ENCODE measurements at places on chromosomes 5 and 9.

DNA sequence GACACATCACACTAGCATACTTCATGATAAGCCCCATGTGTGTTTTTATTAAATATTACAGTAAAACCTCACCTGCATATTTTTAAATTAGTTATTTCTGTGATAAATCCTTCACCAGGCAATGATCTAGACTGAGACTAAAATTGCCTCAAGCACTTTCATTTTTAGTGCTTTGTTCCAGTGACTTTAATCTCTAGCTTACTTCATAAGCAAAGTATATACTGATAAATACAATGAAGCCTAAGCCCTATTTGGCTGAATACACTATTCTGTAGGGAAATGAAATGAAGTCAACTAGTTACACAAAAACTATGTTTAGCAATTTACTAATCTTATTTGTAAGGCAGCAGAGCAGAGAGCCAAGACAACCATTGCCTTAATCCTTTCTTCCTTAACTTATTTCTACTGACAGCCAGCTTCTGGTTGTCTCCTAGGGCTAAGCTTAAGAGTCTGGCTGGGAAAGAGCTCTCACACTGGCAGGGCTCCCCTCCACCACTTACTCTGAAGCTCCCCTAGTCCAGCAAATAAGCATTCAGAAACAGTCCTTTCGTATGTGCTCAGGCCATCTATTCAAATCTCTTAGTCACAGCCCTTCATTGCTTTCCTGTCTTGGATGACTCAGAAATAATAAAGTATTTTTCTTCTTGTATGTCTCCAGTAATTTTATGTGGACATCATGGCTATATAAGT lies 31.4 kb upstream of the MTAP start:
- DNase-seq, result no peak

DNA sequence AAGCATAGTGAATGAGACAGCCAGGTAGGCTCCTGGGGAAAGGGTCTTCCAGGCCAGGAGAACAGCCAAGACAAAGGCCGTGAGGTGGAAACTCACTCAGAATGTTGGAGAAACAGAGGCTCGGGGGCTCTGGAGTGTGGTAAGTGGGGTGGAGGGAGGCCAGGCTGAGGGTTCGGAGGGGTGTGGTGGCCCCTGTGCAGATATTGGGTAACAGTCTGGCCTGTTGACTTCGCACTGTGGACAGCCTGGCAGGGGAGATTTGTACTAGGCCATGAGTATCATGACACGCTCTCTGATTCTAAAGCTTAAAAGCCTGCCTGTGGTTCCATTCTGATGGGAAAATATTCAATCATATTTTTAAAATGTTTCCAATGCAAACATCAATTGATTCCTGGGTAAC lies 239.3 kb downstream of the GADD45G start:
- no peak for DNase-seq

DNA sequence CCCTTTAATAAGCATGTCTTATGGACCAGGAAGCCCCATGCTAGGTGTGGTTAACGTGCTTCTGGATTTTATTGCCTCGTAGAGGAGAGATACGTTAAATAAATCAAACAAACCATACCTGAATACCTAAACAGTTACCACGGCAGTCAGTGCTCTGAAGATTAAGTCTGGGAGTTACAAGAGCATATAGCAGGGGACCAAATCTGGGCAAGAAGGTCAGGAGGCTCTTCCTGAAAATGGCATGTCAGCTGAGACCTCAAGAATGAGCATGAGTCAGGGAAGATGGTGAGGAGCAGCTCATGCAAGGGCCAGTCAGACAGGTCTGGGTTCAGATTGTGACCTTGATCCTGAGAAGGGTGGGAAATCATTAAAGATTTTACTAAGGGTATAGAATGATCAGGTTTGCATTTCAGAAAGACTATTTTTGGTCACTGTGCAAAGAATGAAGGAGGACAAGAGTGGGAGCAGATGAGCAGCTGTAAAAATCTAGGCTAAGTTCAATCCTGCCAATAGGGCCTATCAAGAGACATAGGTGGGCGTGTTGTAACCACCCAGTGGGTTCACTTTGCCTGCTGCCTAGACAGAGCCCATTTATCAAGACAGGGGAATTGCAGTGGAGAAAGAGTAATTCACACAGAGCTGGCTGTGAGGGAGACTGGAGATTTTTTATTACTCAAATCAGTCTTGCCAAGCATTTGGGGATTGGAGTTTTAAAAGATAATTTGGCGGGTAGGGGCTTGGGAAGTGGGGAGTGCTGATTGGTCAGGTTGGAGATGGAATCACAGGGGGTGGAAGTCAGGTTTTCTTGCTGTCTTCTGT lies 4.8 kb upstream of the ZNF366 start:
- no peak for DNase-seq

DNA sequence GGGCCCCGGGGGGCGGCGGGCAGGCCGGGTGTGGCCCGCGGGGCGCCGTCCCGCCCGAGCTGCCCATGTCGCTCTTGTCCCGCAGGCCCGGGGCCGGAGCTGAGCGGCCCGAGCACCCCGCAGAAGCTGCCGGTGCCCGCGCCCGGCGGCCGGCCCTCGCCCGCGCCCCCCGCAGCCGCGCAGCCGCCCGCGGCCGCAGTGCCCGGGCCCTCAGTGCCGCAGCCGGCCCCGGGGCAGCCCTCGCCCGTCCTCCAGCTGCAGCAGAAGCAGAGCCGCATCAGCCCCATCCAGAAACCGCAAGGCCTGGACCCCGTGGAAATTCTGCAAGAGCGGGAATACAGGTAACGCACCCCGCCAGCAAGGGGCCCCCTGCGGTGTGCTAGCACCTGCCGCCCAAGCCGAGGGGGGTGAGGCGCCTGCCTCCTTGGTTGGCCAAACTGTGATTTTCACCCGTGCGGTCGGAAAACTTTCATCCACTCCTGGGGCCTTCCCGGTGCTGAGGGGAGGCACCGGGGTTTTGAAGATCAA lies 32.1 kb downstream of the SMARCA2 start:
- no peak for DNase-seq

GRCh38 chr5:144183254-144183889 lies 12.7 kb downstream of the KCTD16 start:
- no peak for DNase-seq

DNA sequence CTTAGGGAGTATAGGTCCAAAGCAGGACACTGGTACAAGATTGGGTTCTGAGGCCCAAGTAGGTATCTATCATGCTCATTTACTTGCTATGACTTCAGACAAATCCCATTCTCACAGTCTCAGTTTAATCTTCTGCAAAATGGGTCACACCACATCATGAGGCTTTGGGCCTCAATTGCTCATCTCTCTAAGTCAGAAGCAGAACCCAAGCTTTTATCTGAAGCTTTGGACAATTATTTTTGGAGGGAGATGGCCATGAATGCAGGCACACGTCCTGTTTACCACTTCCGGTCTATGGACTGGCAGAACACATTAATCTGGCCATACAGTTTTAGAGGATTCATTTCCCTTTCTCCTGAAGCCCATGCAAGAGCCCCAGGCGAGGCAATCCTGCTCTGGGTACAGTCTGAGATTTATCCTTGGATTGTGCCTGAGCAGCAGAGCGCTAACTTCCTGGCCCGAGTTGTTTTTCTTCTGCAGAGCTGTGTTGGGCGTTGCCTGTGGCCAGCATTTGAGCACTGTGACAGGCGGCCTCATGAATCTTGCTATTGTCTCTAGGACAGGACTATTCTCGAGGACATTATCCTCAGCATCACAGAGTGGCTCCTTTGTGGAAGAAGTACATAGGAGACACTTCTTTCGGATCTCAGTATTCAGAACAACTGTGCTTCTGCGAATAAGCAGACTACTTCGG lies 16.1 kb downstream of the SLC22A4 start:
- DNase-seq, result no peak

- no peak for DNase-seq
These were observed 9.0 kb downstream of the NIPSNAP3B start for GRCh38 chr9:104772714-104773510.

GRCh38 chr5:145887976-145888574 lies 15.3 kb upstream of the GRXCR2 start:
- DNase-seq, result no peak

- DNase-seq, result peak; percentile 13
These were observed 1.6 kb upstream of the SUB1 start for GRCh38 chr5:32583582-32584232.

DNA sequence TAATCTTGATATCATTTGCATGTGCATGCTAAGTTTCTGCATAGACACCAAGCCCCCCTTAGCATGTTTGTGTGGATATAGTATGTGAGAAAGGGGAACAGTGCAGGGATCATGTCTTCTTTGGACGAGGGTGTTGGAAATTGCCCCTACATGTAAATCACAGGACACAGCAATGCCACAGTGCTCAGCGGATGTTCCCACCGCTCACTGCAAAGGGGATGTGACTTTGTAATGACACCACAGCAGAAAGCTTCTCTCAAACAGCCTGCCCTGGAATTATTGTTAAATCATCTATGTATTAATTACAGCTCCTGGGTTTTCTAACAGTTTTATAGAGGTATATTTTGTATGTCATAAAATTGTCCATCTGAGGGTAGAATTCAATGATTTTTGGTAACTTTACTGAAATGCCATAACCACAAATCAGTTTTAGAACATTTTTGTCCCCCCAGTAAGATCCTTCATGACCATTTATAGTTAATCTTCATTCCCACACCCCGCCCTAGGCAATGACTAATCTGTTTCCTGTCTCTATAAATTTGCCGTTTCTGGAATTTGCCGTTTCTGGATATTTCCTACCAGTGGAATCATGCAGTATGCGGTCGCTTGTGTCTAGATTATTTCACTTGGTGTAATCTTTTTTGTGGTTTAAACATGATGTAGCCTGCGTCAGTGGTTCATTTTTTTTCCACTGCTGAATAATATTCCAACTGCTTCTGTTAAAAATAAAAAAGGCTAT lies 648.5 kb upstream of the WWC1 start:
- no peak for DNase-seq

DNA sequence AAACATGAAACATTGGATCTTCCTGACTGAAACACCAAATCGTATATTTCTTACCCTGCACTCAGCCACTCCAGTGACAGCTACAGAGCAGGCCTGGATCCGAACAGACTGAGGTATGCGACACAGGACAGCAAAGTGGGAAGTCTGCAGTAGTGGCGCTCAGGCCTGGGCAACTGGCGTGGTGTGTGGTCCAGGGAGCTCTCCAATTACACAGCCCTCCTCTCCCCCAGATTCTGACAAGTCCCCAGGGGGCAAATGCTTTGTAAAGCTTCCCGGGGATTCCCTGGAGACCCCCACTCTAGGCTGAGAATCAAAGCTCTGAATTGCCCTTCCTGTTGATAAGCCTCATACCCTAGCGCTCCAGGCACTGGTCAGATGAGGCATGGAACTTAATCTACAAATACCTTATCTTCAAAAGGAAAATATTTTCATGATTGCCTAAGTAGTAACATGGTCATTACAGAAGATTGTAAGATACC lies 104.8 kb upstream of the ERCC6L2 start:
- DNase-seq, result no peak

DNA sequence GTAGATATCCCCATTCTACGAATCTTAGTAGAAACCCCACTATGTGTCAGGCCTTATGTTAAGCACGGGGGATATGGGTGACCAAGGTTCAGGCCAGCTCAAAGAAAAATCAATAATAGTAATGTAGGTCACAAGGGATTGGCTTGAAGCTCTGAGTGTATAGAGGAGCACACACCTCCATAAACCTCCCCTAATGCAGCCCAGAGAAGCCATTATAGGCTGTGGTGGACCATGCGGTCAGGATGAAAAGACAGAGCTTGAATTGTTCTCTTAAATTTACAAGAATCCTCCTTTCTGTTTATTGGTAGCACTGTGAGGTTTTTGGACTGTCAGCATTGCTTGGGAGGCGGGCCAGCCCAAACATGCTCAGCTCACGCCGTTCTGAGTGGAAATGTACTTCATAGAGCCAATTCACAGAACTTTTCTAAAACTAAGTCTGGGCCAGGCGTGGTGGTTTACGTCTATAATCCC lies 9.1 kb downstream of the PDE6A start:
- no peak for DNase-seq

DNA sequence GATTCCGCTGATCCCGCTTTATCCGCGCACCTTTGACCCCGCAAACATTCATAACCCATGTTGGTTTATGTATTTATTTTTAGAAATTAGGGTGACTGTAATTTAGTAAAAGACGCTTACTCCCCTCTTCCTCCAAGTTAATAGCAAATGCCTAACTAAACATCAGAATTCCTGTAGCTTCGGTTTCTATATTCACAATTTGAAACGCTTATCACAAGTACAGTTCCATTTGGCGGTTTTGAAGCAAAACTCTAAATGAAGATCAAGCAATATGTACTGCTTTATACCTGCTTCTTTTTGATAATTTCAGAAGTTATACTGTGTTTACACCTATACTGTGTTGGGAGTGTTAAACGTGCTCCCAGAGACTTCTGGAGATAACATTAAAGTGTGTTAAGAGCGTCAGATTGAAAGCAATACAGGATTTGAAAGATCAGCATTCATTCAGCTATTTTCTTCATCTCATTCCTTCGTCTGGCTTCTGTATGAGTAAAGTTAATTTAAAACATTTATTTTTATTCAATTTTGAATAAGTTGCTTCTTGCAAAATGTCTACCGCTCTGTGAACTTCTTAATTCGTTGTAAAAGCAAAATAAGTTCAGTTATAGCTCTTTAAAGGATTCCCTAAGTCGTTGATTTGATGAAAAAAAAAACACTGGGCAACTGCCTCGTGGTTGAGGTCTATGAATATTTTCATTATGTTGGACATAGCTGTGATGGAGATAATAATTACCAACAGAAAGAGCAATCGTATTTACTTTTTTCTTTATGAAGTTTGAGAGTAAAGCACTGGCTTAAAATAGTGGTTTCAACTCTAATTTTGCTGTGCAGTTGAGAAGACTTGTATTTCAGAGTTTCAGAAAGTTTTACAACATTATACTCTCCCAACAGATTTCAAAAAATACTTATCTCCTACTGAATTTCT lies 2.5 kb downstream of the PRDM6 start:
- DNase-seq, result no peak

DNA sequence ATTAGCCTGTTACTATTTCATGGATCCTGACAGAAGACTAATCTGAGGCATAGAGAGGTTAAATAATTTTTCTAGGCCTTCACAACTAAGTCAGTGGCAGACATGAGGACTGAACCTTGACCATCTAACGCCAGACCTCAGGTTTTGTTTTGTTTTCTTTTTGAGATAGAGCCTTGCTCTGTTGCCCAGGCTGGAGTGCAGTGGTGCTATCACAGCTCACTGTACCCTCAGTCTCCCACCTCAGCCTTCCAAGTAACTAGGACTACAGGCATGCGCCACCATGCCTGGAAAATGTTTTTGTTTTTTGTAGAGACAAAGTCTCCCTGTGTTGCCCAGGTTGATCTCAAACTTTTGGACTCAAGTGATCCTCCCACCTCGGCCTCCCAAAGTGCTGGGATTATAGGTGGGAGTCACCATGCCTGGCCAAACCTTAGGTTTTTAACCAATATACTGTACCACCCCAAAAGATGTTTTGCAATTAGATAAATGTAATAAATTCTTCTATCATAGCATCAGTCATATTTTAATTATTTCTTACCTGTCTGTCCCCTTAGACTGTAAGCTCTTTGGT lies 35.4 kb downstream of the ERCC6L2 start:
- DNase-seq, result no peak
